ENCODE measurements at places on chromosomes 7 and 10.

- DNase-seq: no peak
These were observed 96.4 kb downstream of the BUB3 start for GRCh38 chr10:123250640-123251039.

GRCh38 chr7:118039963-118040489 is 143.9 kb upstream of the LSM8 start:
- no peak for DNase-seq

DNA sequence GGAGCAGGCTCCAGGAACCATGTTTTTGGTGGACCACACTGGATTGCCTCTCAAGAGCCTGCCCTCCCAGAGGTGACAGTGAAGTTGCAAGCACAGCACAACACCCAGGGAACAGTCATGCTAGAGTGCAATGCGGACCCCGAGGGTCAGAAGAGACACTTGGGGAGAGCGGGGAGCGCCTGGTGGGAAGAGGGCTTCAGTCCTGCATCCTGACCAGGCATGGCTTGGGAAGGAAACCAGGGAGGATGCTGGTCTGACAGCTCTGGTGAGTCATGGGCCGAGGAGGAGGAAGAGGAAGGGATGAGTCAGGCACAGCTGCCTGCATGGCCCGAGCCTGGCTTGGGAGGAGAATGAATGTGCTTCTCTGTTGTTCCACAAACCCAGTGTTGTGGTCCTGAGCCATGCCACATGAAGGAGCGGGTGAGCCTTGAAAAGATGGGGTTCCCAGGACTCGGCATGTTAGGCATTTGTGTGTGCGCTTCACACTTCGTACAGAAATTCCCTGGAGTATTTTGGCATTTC is 29.5 kb upstream of the ANKRD2 start:
- DNase-seq: no peak

GRCh38 chr7:20194343-20194995 is 22.7 kb downstream of the MACC1 start:
- DNase-seq: no peak

- DNase-seq: no peak
These were observed 30.5 kb upstream of the CHST3 start for GRCh38 chr10:71933651-71934050.

GRCh38 chr7:28202222-28202621 is 21.6 kb upstream of the JAZF1 start:
- DNase-seq: no peak

DNA sequence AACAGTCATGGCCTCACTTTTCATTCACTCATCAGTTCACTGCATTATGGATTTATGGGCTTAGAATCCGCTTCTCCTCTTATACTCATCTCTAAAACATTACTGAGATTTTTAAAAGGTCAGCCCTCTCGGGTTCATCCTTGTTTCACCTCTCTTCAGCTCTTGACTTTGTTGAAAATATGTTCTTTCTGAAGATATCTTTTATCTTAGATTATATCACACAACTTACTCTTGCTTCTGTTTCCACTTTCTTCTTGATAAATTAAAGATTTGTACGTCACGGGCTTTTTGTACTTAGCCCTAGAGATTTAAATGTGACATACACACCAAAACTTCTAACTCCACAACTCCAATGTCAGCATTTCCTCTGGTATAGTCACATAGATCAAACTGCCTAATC is 342.5 kb upstream of the TMEM229A start:
- no peak for DNase-seq

DNA sequence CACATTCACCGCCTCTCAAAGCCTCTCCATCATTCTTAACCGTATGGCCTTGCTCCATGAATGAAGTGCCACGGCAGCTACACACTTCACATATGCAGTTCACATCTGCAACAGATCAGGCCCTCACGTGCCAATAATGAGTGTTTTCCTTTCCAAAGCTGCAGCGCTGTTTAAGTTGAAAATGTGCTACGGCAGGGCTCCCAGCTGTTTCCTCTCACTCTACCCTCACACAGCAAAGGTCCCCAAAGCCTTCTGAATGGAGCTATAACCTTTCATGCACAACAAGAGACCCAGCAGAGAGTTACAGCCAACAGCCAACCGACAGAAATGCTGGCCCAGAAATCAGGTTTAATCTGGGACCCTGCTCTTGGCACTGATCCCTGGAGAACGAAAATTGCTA is 236.1 kb downstream of the ELMO1 start:
- no peak for DNase-seq

- no peak for DNase-seq
These were observed 42.3 kb downstream of the BRI3 start for GRCh38 chr7:98323597-98324322.

DNA sequence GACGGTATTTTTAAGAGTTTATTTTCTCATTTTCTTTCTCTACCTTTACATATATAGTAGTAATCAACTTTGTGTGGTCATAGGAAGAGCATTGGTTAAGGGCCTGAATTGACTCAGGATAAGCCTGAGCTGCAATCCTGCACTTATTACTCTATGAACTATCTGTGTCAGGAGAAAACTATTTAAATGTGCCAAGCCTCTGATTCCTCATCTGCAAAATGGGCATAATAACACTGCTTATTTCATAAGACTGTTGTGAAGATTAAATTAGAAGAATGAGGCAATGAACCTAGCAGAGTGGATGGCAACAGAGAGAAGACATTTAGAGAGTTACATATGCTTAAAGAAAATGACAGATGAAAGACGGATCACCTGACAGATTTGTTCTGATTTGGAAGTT is 175.5 kb downstream of the RELN start:
- DNase-seq: no peak

DNA sequence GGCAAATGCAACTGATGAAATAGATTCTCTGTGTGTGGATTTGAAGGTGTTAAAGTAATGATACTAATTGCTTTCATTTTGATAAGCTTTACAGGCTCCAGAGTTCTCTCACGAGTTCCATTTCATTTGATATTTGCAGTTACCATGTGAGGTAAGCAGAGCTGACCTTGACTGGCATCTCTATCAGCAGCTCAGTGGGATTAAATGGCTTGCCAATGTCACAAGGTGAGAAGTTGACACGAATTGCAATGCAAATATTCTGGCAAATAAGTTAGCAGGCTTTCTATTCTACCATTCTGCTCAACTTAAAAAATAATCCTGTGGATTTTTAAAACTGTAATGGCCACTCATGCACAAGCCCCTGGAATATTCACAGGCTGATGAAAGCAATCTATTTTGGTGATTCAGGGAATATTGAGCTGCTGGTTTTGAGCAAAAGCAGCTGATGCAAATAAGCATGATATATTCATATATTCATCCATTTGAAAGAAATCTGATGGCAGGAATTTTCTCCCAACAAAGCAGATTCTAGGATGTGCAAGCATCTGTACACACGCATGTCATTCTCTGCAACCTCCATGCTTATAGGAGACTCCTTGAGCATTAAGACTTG is 64.5 kb upstream of the ANKRD1 start:
- no peak for DNase-seq

DNA sequence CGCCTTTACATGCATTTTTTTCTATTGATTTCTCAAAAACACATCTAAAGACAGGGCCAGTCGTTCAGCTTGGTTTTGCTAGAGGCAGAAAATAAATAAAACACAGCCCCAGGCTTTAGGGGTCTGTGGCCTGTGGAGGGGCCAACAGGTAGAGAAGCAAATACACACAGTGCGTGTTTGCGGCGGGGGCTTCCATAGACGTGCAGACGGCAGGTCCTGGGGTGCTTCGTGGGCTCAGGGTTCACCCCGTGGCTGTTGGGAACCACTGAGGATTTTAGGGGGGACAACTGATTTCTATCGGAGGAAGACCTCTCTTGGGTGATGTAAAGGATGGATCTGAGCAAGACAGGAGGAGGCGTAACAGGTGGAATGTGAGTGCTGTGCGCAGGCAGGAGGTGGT is 445.7 kb upstream of the FOXK1 start:
- DNase-seq: no peak

GRCh38 chr7:148967602-148968001 is 60.7 kb downstream of the PDIA4 start:
- DNase-seq: no peak

DNA sequence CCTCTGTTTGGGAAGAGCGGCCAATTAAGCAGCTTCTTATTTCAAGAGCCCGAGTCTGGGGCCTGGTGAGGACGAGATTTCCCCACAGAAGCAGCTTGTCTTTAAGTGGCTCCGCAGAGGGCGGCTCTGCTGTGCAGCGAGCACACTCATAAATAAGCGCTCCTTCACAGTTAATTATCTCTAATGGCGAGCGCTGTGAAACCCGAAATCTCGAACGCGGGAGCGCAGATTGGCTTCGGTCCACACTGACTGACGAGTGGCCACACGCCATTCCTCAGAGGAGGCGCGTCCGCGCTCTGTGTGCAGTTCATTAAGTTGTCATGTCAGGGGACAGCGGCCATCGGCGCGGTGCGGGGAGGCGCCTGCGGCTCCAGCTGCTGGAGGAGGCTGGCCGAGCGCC is 560.9 kb downstream of the DNAJB6 start:
- DNase-seq: no peak

DNA sequence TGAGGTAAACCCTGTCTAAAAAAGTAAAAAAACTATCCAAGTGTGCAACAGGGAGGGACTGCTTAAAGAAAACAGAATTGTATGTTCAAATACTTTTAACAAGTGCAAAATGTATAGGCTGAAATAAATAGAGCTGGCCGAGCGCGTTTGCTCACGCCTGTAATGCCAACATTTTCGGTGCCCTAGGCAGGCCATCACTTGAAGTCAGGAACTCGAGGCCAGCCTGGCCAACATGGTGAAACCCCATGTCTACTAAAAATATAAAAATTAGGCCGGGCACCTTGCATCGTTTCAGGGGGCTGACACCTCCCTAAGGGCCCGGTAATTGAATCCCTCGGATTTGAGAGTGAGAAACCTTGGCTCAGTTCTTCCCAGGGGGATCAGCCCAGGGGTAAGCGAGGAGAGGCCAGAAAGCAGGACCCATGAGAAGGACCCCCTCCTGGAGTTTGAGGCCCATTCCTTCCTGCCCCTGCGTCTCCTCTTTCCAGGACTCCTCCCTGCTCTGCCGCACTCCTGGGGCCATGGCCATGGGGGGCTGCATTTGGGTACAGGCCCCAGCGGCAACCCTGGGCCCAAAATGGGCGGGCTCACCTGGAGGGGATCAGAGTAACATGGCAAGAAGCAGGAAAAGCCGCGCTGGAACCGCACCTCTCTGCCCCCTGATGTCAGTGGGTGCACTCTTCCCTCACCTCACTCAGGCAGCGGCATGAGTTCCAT is 75.5 kb upstream of the TMEM248 start:
- DNase-seq: no peak

GRCh38 chr7:2621948-2622640 is 9.7 kb upstream of the TTYH3 start:
- DNase-seq: peak; percentile 88

DNA sequence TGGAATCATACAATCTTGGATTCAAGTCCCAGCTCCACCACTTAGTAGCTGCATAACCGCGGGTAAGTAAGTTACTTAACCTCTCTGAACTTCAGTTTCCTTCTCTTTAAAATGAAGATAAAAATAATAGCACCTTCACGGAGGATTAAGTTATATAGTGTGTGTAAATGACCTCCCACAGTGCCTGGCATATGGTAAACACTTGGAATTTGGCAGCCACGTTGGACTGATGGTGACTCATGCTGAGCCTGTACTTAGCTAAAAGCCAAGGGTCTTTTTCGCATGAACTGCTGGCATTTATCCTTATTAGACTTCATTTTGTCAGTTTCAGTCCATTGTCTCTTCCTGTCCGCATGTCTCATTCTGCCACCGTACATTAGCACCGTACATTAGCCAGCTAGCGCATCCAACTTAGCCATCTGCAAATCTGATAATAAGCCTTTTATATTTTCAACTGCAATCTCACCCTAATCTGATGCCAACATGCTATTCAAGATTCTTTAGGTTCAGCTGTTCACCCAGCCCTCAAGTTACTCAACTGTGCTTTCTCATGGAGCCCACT is 11.2 kb downstream of the SLC13A4 start:
- no peak for DNase-seq

DNA sequence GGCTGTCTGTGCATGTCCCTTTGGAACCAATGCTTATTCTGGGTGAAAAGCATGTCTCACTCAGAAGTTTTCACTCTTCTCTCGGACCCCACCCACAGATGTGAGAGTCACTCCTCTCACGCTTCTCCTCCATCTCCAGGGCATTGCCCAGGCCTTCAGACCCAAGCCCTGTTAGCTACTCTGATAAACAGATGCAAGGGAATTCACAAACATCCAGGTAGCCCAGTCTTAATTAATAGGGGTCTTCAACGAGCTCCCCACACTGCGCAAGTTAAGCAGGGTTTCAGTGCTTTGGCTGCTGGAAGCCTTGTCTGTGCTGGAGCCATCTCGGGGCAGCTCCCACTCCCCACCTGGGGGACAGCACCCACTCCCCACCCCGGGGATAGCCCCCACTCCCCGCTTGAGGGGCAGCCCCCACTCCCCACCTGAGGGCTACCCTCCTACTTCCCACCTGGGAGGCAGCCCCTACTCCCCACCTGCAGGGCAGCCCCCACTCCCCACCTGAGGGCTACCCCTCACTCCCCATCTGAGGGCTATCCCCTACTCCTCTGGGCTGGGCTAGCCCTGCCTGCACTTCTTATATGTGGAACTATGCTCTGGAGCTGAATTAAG is 8.7 kb downstream of the PKD1L1 start:
- DNase-seq: no peak

- no peak for DNase-seq
These were observed 23.1 kb upstream of the SDHAF3 start for GRCh38 chr7:97094284-97094930.

- no peak for DNase-seq
These were observed 27.8 kb downstream of the AFAP1L2 start for GRCh38 chr10:114376523-114376922.

- no peak for DNase-seq
These were observed 64.6 kb downstream of the MKI67 start for GRCh38 chr10:128061306-128062300.

DNA sequence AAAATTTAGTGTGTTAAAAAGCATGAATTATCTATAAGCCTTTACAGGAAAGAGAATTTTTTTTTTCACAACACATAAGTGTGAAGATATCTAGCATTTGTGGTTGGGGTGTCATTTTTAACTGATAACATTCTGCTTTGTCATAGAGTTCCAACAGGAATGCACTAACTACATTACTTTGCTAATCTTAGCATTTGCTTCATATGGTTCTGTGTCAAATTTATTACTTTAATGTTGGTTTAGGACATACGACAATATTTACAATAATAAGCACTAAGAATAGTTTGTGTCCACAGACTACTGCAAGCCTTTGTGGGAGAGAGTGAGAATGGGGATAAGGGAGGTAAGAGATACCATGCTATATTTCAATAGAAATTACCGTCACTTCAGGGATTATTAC is 40.6 kb upstream of the MAGI2 start:
- DNase-seq: no peak
